GM23248 (cell line): ENCODE measurements at places on chromosomes 13 and 19. TPM values are rescaled to one million over a fixed set of nuclear protein-coding genes. Genes with fewer than 3 reads are reported as not detected.
A peak's percentile ranks its signal among the peaks of the same experiment; 100 is the strongest.

DNA sequence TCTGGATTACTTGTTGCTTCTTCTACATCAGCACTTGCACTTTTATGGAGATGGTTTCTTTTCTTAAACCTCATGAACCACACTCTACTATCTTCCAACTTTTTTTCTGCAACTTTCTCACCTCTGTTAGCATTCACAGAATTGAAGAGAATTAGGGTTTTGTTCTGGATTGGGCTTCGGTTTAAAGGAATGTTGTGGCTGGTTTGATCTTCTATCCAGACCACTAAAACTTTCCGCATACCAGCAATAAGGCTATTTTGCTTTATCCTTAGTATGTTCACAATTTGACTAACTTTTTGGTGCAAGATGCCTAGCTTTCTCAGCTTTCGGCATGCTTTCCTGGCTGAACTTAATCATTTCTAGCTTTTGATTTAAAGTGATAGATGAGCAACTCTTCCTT, 666.7 kb upstream of the MIR17HG start:
- no peaks in the 10 kb centered on the region for H3K27me3 ChIP-seq
- no peaks in the 10 kb centered on the region for H3K36me3 ChIP-seq
- DNase-seq = no peak
- no peak overlapping the region for H3K4me3 ChIP-seq
- peaks cover 10% of the 10 kb centered on the region for H3K4me1 ChIP-seq

GRCh38 chr13:26227166-26227971, 5.3 kb upstream of the RNF6 start:
- H3K4me3 ChIP-seq = no peak overlapping the region
- no peak for DNase-seq
- H3K4me1 ChIP-seq = 0 out of 2 replicates have a peak, but pooled peaks cover 3% of the 10 kb centered on the region
- no peaks in the 10 kb centered on the region for H3K27me3 ChIP-seq
- H3K36me3 ChIP-seq = no peaks in the 10 kb centered on the region

ZNF570 gene
- total RNA-seq = 5.3 and 6.7 TPM in 2 replicates

- no peaks in the 10 kb centered on the region for H3K36me3 ChIP-seq
- DNase-seq = no peak
- H3K4me1 ChIP-seq = no peaks in the 10 kb centered on the region
- no peak overlapping the region for H3K4me3 ChIP-seq
Observed at GRCh38 chr19:8148410-8149260, 757 bp downstream of the FBN3 start.

DNA sequence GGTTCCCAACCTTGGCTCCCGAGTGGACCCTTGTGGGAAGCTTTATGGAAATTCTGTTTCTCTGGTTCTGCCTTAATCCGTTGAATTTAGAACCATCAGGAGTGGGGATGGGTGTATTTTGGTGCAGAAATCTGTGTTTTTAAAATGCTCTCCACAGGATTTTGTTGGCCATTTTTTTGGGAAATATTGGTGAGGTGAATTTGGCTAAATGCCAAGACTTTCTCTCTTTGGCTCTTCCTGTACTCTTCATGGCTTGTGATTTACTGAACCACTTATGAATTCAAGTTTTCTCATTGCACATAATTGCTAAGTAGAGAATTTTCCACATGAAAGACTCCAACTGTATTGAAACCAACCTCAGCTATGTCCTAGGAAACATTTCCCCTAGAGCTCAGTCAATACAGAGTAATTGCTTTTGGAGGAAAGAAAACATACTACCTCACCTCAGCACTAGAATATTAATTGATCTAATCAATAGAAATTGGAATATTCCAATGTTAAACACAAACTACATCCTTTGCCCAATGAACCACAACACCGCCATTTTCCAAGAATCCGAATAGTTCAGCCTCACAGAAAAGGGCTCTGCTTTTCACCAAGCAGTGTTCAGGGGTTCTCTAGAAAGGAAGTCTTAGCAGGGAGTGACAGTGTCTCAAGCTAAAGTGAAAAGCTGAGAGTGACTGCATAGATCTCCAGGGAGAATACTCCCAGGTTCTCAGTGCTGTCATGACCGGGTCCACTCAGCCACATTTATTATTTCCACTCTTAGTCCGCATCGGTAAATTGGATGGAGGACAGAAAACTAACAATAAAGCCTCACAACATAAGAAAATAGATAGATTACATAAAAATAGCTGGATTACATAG, 60.3 kb downstream of the ERCC5 start:
- H3K36me3 ChIP-seq = no peaks in the 10 kb centered on the region
- peaks cover 6% of the 10 kb centered on the region; the same call in 1 of the 2 replicates for H3K4me1 ChIP-seq
- H3K4me3 ChIP-seq = no peak overlapping the region
- no peak overlapping the region for H3K27ac ChIP-seq

CLEC17A gene
- total RNA-seq = not detected in 2 replicates

DNA sequence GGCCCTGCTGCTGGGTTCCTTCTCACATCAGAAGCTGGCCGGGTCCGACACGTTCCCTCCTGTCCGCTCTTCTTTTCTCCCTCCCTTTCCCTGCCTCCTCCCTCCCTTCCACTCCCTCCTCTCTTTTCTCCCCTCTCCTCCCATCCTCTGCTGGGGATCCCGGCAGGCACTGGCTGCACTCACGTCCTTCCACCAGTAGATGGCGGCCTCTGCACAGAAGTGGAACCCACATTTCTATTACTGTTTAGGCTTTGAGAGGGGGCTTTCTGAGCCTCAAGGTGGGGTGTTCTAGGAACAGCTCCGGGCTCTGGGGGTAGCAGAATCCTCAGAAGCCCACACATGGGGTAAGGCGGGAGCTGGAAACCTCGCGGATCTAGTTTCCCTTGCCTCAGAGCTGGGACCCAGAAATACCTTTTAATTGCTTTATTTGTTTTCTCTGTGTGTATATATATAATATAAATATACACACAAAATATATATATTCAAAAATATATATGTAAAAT, 294.2 kb downstream of the ZNF536 start:
- peak; percentile 64 for DNase-seq
- H3K27me3 ChIP-seq = no peaks in the 10 kb centered on the region; the same call in 1 of the 2 replicates
- peaks cover 10% of the 10 kb centered on the region; the same call in 1 of the 2 replicates for H3K4me1 ChIP-seq
- H3K27ac ChIP-seq = no peak overlapping the region

- H3K27me3 ChIP-seq = no peaks in the 10 kb centered on the region
- H3K27ac ChIP-seq = no peak overlapping the region
- H3K4me3 ChIP-seq = no peak overlapping the region
- DNase-seq = no peak
Observed at GRCh38 chr13:73929287-73929932, 204.8 kb downstream of the KLF12 start.

DNA sequence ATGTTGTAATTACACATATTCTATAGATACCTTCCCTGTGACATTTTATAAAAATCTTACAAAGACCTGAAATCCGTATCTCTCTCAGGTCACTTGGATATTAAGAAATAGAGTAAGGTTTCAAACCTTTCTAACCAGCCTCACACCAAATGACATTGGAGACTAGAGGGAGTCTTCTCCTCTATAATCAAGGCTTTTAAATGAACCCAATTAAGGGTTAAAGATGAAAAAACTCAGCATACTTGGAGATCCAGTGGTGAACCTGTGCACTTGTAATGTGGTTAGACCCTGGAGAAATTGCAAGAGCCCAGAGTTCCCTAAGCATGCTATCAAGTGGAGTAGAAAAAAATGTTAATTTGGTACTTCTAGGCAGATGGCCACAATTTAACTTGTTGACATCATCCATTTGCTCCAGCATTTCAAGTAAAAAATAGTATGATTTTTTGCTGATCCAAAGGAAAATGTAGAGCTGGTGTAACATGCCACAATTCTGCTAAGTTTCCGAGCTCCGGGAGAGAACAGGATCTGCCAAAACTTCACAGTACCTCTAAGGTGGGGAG, 554.1 kb upstream of the MIR17HG start:
- no peak overlapping the region for H3K27ac ChIP-seq
- H3K27me3 ChIP-seq = no peaks in the 10 kb centered on the region
- no peak overlapping the region for H3K4me3 ChIP-seq

- no peaks in the 10 kb centered on the region for H3K4me1 ChIP-seq
- no peaks in the 10 kb centered on the region for H3K36me3 ChIP-seq
- peak; percentile 21 for DNase-seq
- H3K4me3 ChIP-seq = no peak overlapping the region
- H3K27me3 ChIP-seq = no peaks in the 10 kb centered on the region
Observed at GRCh38 chr19:8681345-8682029, 17.1 kb downstream of the ACTL9 start.

DNA sequence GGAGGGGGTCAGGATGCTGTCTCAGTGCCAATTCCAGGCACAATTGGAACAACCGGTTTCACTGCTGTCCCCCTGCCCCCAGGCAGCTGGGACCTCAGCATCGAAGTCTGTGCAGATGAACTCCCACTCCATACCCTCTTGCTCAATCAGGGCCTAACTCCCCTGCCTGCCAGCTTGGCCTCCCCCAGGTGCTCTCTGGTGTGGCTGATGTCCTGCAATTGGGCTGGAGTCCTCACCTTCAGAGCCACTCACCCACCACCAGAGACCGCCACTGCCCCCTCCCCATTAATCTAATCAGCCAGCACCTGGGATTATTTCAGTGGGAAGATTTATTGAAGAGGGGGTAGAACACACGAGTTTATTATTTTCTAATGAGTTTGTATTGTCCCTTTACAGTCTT, 118.8 kb downstream of the MIPEP start:
- H3K4me3 ChIP-seq = no peak overlapping the region
- no peak for DNase-seq
- peaks cover 20% of the 10 kb centered on the region for H3K4me1 ChIP-seq
- no peaks in the 10 kb centered on the region for H3K27me3 ChIP-seq
- no peaks in the 10 kb centered on the region for H3K36me3 ChIP-seq

DNA sequence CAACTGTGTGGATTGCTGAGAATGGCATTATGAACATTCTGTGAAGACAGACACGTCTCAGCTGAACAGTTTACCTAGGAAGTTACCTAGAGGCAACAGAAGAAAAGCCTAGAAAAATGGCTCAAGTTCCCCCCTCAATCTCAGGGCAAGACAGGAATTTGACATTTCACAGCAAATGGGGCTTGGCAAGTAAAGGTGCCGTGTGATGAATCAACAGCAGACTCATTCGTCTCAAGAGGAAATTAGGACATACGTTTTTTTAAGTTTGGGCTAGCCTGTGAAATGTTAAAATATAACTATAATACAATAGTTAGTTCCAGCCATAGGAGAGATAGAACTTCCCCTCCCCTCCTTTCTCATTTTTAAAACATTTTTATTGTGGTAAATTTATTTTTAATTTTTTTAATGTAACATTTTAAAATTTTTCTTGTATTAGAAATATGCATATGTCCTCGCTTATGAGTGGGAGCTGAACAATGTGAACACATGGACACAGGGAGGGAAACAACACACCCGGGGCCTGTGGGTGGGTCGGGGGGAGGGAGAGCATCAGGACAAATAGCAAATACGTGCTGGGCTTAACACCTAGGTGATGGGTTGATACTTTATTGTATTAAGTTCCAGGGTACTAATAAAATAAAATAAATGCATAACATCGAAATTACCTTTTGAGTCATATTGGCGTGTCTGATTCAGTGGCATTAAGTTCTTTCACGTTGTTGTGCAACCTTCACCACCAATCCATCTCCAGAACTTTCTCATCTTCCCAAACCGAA, 116.0 kb downstream of the COL4A2 start:
- H3K4me3 ChIP-seq = no peak overlapping the region
- H3K4me1 ChIP-seq = peaks cover 15% of the 10 kb centered on the region
- peak; percentile 62 for DNase-seq
- no peak overlapping the region for H3K27ac ChIP-seq
- 0 out of 2 replicates have a peak, but pooled peaks cover 6% of the 10 kb centered on the region for H3K36me3 ChIP-seq

GRCh38 chr19:9936326-9937000, at the start of gene OLFM2:
Gene OLFM2, minus strand, starts transcription at chr19:9936515. Its CDS starts 149 bp downstream, at chr19:9936366.
- DNase-seq = peak; percentile 42
- no peak within 1 kb of the TSS for H3K27ac ChIP-seq
- peaks cover 11% of the 10 kb centered on the region; the same call in 1 of the 2 replicates for H3K4me1 ChIP-seq
- H3K27me3 ChIP-seq = peaks cover 9% of the 10 kb centered on the region; the same call in 1 of the 2 replicates

GRCh38 chr19:13808856-13809255, 13.6 kb downstream of the ZSWIM4 start:
- no peaks in the 10 kb centered on the region for H3K27me3 ChIP-seq
- no peak overlapping the region for H3K4me3 ChIP-seq
- H3K27ac ChIP-seq = no peak overlapping the region

ATP13A1 gene
- total RNA-seq = 86.6 and 101 TPM in 2 replicates

DNA sequence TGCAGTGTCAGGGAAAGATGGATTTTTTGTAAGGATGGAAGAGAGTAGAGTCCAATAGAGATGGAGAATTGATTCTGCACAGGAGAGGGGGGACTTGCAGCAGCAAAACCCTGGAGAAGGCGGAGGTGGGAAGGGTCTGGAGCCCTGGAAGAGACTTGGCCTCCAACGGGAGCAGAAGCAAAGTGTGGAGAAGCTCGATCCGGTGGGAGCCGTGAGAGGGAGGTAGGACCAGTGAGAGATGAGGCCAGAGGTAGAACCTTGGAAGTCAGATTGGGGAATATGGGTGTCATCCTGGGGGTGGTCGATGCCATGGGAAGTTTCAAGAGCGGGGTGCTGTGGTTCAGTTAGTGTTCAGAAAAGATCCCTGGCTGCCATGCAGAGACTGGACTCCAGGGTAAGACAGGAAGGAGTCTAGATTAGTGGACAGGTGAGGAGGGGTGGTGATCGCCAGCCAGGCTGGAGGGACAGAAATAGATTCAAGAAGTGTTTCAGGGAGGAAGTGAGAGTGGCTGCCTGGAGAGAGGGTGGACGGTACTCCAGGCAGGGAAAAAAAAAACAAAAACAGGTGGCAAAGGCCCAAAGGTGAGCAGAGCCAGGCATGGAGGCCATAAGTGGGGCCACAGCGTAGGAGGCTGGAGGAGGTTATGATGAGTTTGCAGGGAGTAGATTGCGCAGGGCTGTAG, 2.6 kb downstream of the PPP5C start:
- H3K4me1 ChIP-seq = peaks cover 30% of the 10 kb centered on the region
- H3K27me3 ChIP-seq = no peaks in the 10 kb centered on the region
- no peak overlapping the region for H3K27ac ChIP-seq

DNA sequence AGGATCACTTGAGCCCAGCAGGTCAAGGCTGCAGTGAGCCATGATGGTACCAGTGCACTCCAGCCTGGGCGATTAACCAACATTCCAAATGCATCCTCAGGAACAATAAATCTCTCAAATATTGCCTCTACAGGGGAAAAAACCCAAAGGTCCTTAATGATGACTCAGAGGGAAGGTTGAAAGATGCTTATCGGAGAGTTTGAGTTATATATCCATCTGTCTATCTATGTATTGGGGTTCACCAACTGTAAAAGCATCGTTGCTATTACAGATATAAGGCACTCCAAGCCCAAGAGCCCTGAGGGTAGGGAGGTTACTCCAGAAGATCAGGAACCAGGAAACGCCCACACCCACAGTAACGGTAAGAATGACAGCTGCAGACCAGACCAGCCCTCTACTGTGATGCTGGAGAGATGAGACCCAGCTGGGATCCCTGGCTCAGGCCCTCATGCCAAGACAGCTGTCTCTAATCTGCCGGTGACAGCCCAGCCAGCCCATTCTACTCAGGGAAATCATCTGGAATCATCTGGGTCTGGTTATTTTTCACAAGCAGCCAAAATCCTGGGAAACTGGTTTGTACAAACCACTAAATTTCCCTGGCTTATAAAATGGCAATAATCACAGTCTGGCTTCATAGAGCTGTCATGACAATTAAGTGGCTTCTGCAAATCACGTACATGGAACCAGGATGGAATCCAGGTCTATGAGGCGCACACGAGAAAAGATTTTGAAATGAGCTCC, 23.8 kb downstream of the TEX101 start:
- H3K36me3 ChIP-seq = no peaks in the 10 kb centered on the region
- H3K4me1 ChIP-seq = peaks cover 9% of the 10 kb centered on the region
- peak; percentile 86 for DNase-seq
- H3K27ac ChIP-seq = peak overlapping the region; percentile 78
- H3K27me3 ChIP-seq = no peaks in the 10 kb centered on the region
